ENCODE measurements at places on chromosomes 7 and 10.

DNA sequence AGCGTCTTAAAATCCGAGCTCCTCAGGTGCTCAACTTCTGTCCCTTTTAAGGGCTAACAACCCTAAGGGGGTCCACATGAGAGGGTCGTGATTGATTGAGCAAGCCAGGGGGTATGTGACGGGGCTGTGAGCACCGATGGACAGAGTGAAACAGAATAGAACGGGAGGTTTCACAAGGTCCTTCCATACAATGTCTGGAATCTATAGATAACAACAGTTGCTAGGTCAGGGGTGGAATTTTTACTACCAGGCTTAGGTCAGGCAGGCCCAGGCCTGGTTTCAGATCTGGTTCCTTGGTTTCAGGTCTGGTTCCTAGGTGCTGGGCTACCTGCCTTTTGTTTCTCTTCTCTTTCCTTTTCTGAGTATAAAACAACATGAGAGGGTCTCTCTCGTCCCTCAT, 80.9 kb downstream of the PTN start:
- DNase-seq, result no peak

GRCh38 chr7:99720800-99721595, 14.0 kb downstream of the CYP3A7 start:
- no peak for DNase-seq

- DNase-seq, result no peak
These were observed 21.4 kb upstream of the TPST1 start for GRCh38 chr7:66183700-66184099.

DNA sequence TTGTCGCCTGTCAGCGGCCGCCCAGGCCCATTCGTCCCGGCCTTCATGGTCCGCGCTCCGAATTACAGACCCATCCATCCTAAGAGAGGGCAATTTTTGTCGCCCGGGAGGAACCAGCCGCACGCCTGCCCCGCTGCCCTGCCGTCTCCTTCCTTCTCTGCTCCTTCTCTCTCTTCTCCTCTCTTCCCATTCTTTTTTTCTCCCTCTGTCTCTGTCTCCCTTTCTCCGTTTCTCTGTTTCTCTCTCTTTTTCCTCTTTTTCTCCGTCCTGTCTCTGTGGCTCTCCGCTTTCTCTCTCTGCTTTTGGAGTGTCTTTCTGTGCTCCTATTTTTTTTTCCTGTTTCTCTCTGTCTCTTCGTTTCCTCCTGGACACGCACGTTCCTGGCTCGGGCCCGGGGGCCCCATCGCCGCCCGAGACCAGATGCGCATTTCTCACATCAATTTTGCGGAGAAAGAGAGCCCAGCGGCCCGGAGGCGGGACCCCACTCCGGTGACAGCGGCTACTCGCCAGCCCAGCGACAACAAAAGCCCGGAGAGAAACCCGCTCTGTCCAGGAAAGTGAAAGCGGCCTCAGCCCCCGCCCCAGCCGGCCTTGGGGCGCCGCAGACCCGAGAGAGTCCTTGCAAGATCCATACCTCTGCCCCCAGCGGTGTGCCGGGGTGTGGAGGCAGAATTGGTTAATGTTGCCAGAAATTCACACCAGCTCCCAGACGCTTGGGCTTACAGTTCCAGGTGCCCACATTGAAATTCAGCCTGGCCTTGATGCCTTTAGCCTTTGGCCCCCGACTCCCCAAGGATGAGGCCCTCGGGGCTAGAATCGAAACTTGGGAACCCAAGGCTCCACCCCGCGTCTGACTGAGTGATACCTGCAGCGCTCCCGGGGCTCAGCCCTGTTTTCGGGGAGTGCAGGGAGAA, 4.1 kb downstream of the LBX1 start:
- DNase-seq, result no peak

DNA sequence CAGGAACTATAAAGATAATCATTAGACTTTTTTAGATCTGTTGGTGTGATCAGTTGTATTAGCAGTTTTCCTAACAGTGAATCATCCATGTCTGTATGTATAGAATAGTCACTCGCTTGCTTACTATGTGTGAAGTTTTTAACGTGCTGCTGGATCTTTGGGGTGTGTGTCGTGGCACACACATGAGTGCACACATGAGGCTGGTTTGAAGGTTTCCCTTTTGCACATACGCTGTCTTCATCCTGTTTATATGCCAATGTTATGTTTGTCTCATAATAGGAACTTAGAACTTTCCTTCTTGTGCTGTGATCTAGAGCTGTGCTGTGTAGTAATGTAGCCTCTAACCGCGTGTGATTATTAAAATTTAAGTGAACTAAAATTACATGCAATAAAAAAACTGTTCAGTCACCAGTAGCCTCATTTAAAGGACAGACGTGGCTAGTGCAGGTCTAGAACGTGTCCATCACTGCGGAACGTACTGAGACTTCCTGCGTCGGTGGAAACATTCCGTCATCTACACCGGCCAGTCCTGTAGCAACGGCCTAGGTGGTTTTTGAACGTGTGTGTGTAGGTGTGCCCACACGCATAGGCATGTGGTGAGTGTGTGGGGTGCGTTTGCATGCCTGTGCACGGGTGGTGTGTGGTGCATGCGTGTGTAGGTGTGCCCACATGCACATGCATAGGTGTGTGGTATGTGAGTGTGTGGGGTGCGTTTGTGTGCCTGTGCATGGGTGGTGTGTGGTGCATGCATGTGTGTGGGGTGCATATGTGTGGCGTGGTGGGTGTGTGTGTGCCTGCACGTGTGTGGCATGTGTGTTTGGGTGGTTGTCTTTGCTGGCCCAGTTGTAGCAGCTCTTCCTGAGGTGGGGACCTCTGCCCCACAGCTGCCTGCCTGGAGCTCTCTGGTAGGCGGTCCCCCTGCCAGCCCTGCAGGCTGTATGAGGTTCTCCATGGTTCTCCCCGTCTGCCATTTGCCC, 56.6 kb downstream of the INPP5A start:
- no peak for DNase-seq

- DNase-seq, result no peak
These were observed 143.4 kb downstream of the TCF7L2 start for GRCh38 chr10:113093188-113094113.

DNA sequence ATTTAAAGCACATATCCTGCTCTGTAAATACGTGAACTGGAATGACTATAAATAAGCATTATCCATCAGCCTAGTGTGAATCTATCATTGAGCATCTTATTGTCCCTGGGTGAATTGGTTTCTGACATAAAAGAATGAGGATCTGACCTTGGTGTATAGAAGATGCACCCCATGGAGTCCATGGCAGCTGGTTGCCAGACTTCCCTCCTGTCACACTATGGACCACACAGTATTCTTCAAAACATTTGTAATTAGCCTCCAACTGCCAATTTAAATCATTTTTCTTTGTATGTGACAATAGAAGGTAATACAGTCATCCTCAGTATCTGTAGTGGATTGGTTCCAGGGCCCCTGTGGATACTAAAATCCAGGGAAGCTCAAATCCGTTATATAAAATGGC, 238.1 kb upstream of the ZWINT start:
- DNase-seq, result no peak

DNA sequence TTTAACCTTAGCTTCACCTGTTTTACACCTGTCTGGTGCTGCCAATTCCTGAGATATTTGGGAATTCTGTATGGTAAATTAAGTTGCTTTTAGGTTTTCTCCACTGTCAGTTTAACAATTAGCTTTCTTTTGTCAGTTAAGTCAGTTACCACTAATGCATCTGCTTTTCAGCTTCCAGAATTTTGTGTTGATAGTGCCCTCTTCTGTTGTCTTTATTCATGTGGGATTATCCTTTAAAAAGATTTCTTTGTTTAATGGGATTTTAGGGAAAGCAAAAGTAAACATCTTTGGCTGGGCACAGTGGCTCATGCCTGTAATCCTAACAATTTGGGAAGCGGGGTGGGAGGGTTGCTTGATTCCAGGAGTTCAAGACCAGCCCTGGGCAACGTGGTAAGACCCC, 8.1 kb downstream of the TFAM start:
- DNase-seq, result no peak

DNA sequence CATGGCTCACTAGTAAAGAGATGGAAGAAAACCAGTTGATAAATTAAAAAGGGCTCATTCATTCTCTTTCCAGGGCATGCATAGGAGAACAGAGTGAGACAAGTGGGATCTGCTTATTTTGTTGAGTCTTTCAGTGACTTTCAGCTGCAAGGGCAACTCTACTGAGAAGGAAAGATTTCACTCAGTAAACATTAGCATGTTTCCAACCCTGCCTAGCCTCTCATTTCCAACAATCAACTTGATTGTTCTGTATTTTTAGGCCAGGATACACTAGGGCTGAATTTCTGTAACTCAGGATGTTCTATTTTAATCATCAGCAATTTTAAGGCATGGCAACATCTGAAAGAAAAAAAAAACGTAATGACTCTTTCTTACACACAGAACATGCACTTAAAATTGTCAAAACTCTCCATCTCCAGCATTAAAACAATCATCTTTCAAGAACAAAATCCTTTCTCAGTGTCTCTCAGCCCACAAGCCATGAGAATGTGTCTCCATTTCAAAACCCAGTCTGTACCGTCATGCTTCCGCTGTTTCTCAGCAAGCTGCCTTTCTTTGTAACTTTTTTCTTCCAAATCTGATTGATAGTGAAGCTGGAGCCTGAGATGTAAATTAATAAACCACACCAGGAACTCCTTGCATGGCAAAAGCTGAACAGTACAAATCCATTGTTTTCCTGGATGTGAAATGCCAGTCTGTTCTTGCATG, 147.2 kb upstream of the KLF14 start:
- DNase-seq, result no peak
